ENCODE measurements at places on chromosomes 3 and 15. TPM values are rescaled to one million over a fixed set of nuclear protein-coding genes. Genes with fewer than 3 reads are reported as not detected.

- peak; percentile 66 for DNase-seq
Measured at GRCh38 chr3:81554801-81555200, 206.6 kb downstream of the GBE1 start.

DNA sequence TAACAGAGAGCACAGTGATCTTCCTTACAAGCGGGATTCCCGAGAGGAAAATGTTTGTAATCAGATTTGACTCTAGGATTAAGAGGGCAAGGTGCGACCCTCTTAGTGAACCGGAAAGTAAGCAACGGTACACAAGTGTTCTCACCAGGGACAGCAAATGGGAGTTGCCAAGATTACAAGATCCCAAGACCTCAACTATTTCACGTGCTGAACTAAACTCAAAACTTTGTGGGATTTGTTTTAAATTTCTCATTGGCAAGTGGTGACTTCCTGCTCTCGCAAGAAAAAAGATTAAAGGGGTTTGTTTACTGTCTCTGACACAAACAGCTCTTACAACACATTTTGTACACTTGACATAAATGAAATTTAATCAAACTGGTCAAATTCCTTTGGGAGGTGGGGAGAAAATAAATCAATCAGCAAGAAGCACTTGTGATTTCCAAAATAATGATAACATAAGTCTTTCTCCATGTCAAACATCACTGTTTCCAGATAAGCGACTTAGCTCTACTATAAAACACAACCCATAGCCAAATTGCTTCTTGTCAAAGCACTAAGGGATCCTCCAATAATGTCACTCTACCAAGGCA lies 2.2 kb upstream of the PGPEP1L start:
- DNase-seq: peak; percentile 33

The IQCF5 gene
- not detected for total RNA-seq

GRCh38 chr15:34616613-34617012 lies 33.2 kb upstream of the GOLGA8B start:
- no peak for DNase-seq

The CASR gene
- not detected for total RNA-seq

DNA sequence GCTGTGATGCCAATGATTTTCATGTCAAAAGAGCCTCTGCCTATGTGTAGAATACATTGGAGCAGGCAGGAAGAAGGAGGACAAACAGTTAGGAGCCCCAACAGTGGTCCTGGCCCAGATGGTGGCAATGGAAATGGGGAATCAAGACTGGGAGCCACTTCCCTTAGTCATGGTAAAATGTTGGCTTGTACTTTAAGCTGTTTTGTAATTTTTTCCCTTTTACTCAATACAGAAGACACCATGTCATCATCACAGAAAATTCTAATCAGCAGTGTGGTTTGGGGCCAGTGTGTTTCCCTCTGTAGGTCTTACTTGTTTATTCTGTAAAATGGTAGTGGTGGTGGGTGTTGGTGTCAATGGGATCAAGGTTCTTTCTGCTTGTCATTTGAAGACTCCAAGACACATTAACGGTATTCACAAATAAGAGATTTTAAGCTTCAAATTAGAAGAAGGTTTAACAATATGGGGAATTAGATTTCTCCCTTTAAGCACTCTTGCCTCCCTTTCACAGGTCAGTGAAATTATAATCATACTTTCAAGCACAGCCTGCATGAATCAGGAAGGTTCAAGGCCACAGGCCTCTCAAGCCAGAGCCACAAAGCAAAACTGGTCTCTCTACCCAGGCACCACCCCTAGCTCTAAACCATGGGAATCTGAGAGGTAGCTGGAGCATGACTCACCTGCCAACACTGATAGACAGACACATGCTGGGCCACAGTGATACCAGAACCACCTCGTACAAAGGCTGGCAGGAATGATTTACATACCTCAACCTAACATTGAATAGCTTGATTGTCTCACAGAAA lies 24.9 kb downstream of the SIAH2 start:
- no peak for DNase-seq

- DNase-seq: peak; percentile 68
Measured at GRCh38 chr3:182241766-182242488, 530.2 kb downstream of the SOX2 start.

The MYEF2 gene
- total RNA-seq: 21.8 TPM

- DNase-seq: no peak
Measured at GRCh38 chr15:69795601-69796000, 302.1 kb downstream of the TLE3 start.

- DNase-seq: peak; percentile 41
Measured at GRCh38 chr3:172709774-172710663, 848 bp downstream of the NCEH1 start.

The ZBED2 gene
- total RNA-seq: 0.60 TPM

DNA sequence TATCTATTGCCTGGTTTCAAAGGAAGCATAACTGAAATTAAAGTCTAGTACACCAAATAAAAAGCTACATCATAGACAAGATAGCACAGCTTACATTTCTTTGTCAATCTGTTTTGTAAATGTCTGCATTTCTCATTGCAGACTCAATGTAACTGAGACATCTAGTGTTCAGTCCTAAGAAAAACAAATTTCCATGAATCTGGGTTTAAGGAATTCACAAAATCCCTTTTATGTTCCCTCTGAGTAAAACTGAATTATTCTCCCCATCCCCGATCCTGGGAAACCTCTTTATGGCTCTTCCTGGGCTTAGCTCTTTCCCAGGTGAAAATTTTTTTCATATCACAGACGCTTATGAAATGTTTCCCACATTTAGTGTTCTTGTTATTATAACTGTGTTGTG lies 21.6 kb upstream of the RASA2 start:
- peak; percentile 29 for DNase-seq

The PLS1 gene
- total RNA-seq: 24.0 TPM

GRCh38 chr3:33385423-33385822 lies 54.8 kb downstream of the UBP1 start:
- no peak for DNase-seq

Data from lung (tissue), 17 donors.